ENCODE measurements at places on chromosomes 3 and 15. TPM values are rescaled to one million over a fixed set of nuclear protein-coding genes. Genes with fewer than 3 reads are reported as not detected.
A peak's percentile ranks its signal among the peaks of the same experiment; 100 is the strongest.

RETNLB gene
- not detected for total RNA-seq

FOXB1 gene
- total RNA-seq = not detected

PLA2G4B gene
- total RNA-seq = 7.1 TPM

MRPL3 gene
- 52.1 TPM for total RNA-seq

UROC1 gene
- total RNA-seq = not detected

FBLN2 gene
- total RNA-seq = 257 TPM

DLL4 gene
- total RNA-seq = 7.3 TPM

REC114 gene
- total RNA-seq = 5.1 TPM

ACTRT3 gene
- total RNA-seq = 2.8 TPM

CRYBG3 gene
- total RNA-seq = 23.4 TPM

ITIH3 gene
- 0.21 TPM for total RNA-seq

HSPBAP1 gene
- 8.3 TPM for total RNA-seq

GNB4 gene
- total RNA-seq = 67.3 TPM

DNA sequence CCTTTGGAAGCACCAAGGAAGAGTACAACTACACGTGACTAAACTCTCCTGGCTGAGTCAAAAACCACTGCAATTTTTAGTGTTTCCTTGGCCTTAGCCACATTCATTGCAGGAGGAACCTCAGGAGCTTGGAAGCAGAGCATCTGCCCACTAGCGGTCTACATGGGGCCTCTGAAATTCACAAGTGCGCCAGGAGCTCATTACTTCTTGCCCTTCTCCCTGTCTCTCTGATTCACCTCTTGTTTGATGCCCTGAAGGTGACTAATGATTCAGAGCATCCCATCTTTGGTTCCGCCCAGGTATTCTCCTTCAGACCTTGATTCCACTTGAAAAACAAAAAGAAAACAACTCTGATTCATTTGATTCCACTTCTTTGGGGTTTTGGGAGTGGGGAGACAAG is 201.1 kb upstream of the LPP start:
- no peak for DNase-seq

DNA sequence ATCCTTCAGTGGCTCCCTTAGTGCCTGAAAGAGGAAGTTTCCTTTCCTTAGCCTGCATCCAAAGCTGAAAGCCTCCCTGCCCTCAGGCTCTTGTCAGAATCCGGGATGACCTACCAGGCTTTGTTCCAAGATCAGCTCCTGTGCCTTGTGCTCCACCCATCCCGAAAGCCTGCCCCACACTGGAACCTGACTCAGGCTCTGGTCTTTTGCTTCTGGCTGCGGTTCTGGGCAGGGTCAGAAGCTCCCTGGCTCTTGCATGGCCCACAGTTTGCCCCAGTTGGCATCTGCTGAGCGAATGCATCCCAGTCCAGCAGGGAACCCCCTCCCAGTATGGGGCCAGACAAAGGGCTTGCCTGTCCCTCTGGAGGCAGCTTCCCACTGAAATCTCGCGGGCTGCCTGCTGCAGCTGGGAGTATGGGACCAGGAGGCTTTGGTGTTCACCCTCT is 25.9 kb upstream of the KIF23 start:
- peak; percentile 71 for DNase-seq

- DNase-seq = no peak
Measured at GRCh38 chr15:98875309-98875708, 132.3 kb downstream of the PGPEP1L start.

DNA sequence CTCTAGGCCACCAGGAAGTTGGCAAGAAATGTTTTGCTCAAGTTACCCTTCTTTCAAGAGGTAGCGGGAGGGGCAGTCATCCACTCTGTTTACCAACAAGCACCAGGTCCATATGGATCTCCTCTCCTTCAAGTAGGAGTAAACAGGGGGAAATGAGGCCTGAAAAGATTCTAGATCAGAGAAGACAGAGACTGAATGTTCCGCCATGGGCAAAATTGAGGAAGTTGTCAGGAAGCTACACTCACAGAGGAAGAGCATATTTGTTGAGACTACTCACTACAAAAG is 81.6 kb downstream of the KLF15 start:
- DNase-seq = no peak

DNA sequence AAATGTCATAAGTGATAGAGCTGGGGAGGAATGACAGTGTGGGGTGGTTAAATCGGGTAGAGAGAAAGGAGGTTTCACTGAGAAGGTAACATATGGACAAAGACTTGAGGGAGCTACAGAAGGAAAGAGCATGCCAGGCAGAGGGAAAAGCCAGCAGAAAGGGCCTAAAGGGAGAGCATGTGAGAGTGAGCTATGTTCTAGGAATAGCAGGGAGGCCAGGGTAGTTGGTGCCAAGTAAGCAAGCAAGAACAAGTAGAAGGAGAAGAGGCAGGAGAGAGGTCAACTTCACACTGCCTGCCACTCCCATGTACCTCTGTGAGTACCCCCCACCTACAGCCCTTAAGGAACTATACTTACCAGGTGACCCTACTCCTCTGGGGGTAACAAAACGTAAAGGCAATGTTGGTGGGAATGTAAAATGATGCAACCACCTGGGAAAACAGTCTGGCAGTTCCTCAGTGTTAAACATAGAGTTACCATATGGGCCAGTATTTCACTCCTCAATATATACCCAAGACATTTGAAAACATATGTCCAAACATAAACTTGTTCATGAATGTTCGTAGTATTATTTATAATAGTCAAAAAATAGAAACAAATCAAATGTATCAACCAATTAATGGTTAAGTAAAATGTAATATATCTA is 67.6 kb downstream of the SFMBT1 start:
- DNase-seq = no peak

- DNase-seq = no peak
Measured at GRCh38 chr15:79206940-79207339, 75.6 kb upstream of the ANKRD34C start.

GRCh38 chr3:36993326-36994283 is at the start of gene MLH1:
MLH1 (plus strand) TSS chr3:36993518; CDS start chr3:36993548, 30 bp downstream.
- DNase-seq = peak; percentile 97

- no peak for DNase-seq
Measured at GRCh38 chr3:119359476-119360326, 65.5 kb downstream of the ARHGAP31 start.

- DNase-seq = no peak
Measured at GRCh38 chr15:58598829-58599210, 150.7 kb downstream of the ADAM10 start.

GRCh38 chr15:61314427-61314826 is 85.3 kb upstream of the RORA start:
- DNase-seq = no peak

DNA sequence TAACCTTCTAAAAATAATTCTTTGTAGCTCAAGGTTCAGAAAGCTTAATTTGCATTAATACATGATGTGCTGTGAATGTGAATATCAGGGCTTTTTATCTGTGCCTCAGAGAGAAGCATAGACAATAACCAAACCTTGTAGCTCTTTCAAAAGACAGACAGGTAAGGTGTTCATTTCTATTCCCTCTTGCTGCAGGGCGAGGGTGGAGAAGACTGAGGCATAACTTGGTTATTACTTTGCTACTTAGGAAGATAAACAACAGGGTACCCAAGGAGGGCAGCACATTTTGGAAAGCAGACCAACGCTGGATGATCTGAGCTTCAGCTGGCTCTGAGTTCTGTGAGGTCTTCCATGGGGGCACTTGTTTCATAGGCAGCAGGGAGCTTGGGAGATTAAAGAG is 408.6 kb upstream of the RARB start:
- DNase-seq = no peak

- no peak for DNase-seq
Measured at GRCh38 chr3:67357610-67358458, 296.6 kb downstream of the SUCLG2 start.

- DNase-seq = no peak
Measured at GRCh38 chr3:96986241-96986640, 171.8 kb downstream of the EPHA6 start.
